ENCODE measurements at places on chromosomes 12 and 14. TPM values are rescaled to one million over a fixed set of nuclear protein-coding genes. Genes with fewer than 3 reads are reported as not detected.

- no peak for DNase-seq
Observed at GRCh38 chr14:50770586-50770985, 60.4 kb downstream of the NIN start.

DNA sequence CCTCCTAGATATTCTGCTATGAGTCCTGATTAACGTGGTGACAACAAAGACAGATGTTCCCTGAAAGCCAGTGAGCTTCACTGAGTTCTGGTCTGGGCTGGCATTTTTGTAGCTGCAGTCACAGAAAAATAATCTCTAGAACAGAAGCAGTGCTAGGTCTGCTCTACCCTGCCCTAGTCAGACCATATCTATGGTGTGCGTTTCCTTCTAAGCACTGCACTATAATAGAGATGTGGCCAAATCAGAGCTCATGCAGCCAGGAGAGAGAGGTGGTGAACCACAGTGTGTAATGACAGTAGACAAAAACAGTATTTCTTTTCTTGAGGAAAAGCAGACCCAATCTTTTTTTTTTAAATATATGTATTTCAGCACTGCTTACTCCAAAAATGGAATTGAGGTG, 76.3 kb downstream of the CMAS start:
- no peak for DNase-seq

- DNase-seq: no peak
Observed at GRCh38 chr12:52350786-52351185, 16.5 kb downstream of the KRT85 start.

GRCh38 chr12:116597886-116598285, 38.7 kb downstream of the MAP1LC3B2 start:
- no peak for DNase-seq

GRCh38 chr14:99724196-99724891, 40.2 kb downstream of the CYP46A1 start:
- no peak for DNase-seq

- DNase-seq: no peak
Observed at GRCh38 chr12:94429191-94429590, 30.5 kb downstream of the CEP83 start.

- DNase-seq: no peak
Observed at GRCh38 chr14:96442355-96442754, 50.4 kb downstream of the AK7 start.

- DNase-seq: peak; percentile 3
Observed at GRCh38 chr14:75864352-75864751, 117.4 kb downstream of the TGFB3 start.

- DNase-seq: no peak
Observed at GRCh38 chr12:106855221-106855758, 80.8 kb downstream of the RIC8B start.

GRCh38 chr12:11922361-11922760, 148.4 kb upstream of the BCL2L14 start:
- DNase-seq: no peak

DNA sequence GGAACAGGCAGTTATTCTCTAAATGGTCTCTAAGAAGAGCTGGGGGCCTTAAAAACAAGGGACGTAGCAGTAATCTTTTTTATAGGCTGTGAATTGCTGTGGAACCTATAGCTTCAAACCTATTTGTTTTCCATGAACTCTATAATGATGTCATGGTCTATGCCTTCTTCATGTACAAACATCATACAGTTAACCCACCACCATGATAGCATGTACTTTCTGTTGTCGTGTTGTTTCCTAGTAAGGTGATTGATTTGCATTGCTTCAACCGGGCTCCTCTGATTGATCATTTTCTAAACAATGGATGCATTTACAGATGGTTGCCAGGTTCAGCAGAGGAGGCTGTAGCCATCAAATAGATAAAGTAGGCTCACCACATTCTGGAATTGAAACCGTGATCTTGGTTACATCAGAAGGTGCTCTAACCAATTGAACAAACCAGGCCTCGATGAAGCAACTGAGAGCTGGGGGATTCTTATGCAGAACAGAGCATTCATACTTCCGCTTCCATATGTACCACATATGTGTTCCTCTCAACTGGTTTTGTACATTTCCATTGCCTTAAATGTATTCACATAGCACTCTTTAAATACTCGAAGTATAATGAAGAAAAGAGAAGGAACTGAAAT, 25.6 kb upstream of the PCNX1 start:
- no peak for DNase-seq

GRCh38 chr12:41073633-41074472, 114.3 kb upstream of the PDZRN4 start:
- no peak for DNase-seq

DNA sequence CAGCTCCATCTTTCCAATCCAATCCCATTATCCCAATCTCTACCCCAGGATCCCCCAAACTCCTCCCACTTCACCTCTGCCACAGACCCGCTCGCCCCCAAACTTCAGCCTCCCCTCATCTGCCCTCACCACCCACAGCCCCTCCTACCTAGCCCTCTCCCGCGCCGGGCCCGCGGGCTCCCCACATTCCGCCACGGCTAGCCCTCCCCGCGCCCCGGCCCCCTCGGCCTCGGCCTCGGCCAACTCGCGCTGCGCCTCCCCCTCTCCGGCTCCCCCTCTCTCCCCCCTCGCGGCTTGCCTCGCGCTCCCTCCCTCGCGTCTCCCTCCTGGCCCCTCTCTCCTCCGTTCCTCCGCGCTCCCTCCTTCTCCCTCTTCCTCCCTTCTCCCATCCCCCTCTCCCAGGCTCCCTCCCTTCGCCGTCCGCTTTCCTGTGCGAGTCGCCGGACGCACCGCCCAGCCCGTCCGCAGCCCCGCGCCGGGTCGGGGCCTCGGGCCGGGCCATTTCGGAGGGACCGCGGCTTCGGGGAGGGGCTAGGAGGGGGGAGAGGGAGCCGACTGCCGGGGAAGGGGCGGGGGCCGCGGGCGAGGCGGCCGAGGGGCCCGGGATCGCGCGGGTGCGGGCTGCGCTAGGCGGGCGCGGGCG, at the start of gene ATN1:
Gene ATN1 (plus strand): TSS at position 581 of the 643 bp plus-strand sequence. CDS start 6,043 bp downstream, outside the sequence.
- peak; percentile 87 for DNase-seq

- no peak for DNase-seq
Observed at GRCh38 chr12:130437555-130438242, 100.0 kb downstream of the PIWIL1 start.

GRCh38 chr12:92928421-92928961, 604 bp downstream of the EEA1 start:
- DNase-seq: peak; percentile 30

GRCh38 chr14:75090353-75090752, 20.9 kb downstream of the ZC2HC1C start:
- DNase-seq: no peak

DNA sequence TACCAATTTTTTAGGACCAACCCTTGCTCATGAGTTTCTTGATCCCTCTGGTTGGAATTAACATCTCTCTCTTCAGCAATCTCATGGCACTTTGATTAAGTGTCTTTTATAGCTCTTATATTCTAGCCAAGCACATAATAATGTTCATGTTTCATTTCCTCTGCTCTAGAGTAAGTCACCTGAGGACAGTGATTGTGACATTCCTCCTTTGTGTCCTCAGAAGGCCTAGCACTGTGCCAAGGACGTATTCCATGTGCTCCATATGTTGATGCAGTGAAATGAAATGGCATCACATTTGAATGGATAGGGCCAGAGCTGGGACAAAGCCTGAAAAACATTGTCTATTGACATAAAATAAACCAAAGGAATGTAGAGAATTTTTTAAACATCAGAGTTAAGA, 322.8 kb upstream of the PRICKLE1 start:
- DNase-seq: no peak

DNA sequence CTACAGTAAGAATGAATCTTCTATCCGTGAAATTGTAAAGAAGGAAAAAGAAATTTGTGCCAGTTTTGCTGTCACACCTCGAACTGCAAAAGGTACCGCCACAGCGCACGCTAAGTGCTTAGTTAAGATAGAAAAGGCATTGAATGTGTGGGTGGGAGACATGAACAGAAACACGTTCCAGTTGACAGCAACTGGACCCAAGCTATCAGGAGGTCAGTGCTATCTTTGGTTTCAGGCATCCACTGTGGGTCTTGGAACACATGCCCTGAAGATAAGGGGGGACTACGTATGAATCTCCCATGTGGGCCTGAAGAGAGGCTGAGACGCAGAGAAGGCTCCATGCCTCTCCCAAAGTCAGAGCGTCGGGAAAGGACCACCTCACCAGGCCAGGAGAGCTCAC, 9.8 kb downstream of the IFFO1 start:
- DNase-seq: no peak

DNA sequence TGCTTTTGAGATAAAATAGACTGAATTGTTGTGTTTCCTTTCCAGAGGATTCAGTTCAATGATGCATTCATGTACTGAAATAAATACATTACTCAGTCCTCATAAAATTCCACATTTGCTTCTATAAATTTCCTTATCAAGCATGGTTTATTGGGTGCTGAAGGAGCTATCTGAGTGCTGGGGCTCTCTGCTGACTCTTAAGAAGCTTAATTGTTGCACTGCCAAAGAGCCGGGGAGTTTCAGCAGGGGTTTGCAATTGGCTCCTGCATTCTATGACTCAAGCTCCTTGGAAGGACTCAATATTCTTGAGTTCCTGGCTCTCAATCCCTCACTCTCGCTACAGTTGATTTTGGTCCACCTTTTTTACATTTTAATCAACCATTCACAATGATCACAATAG, 69.8 kb upstream of the PYGL start:
- peak; percentile 80 for DNase-seq

DNA sequence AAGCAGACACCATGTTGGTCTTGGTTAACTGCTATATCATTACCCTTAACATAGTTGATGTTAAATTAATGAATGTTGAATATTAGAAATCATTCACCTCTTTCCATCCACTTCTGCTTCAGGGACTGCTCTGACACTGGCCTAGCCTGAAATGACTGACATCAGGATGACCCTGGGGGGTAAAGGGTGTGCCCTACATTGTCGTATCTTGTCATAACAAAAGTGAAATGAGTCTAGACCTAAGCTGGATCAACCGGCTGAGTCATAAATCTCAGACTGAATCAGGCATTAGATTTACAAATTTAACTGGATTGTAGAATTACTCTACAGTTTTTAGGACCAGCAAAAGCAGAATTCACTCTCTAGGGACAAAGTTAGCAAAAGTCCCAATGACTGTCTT, 35.3 kb downstream of the KICS2 start:
- peak; percentile 25 for DNase-seq

- no peak for DNase-seq
Observed at GRCh38 chr14:84087986-84088531, 1441.9 kb upstream of the FLRT2 start.

- DNase-seq: peak; percentile 38
Observed at GRCh38 chr12:64780531-64781279, 21.5 kb upstream of the GNS start.

GRCh38 chr12:49200919-49201594, 12.2 kb upstream of the TUBA1A start:
- no peak for DNase-seq

DNA sequence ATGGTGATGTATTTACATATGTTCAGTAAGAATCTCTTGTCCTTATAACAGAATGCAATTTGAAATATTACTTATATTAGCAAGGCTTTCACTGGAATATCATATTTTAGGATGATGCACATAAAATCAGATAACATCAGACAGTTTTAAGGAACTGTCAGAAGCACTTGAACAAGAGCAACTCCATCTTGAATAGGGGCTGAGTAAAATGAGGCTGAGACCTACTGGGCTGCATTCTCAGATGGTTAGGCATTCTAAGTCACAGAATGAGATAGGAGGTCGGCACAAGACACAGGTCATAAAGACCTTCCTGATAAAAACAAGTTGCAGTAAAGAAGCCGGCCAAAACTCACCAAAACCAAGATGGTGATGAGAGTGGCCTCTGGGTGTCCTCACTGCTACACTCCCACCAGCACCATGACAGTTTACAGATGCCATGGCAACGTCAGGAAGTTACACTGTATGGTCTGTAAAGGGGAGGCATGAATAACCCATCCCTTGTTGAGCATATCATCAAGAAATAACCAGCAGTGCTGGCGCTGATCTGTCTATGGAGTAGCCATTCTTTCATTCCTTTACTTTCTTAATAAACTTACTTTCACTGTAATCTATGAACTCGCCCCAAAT, 27.6 kb upstream of the ETV6 start:
- DNase-seq: no peak

DNA sequence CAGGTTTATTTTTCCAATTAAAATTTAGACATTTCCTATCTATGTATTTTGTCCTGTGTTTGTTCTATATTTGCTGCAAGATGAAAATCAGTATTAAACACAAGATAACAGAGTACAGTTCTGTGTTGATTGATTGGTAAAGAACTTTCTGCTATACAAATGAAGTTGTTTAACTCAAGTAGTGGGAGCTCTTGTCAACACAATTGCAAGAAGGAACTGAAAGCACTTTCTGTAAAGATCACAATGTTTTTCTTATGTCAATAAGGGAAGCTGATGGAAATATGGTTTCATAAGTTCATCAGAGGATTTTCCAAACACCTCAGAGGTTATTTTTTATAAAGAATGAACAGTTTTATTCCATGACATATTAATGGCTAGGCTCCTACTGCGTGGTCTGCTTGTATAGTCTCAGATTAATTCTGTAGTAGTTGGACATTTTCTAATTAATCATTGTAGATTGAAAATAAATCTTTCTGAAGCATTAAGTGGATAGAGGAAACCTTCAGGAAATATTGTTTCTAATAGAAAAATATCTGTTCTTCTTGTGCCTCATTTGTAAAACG, 379.5 kb downstream of the LRFN5 start:
- DNase-seq: no peak

- DNase-seq: peak; percentile 3
Observed at GRCh38 chr14:36424478-36425102, 95.4 kb downstream of the NKX2-1 start.

- DNase-seq: no peak
Observed at GRCh38 chr12:116150452-116150851, 127.0 kb downstream of the MED13L start.

DNA sequence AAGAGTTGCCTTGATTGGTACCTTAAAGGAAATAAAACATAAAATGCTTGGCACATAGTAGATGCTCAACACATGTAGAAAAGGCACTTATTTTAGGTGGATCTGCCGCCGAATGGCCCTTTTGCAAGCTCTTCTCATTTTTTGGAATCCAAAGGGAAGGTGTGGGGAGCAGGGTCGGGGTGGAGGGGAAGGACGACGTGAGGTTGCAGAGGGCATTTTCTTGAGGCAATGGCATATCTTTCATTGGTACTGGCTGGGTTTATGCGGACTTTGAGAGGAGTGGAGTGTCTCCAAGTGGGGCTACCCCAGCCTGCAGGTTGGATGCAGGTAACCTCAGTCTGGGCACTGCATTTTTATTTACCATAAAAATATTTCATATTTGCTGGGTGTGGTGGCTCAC, 8.1 kb downstream of the RTL1 start:
- no peak for DNase-seq

Gene GLS2
- total RNA-seq: 1.5 TPM

Gene OTX2
- total RNA-seq: not detected

Gene TMEM117
- total RNA-seq: 12.0 TPM

Gene CACNA1C
- total RNA-seq: 1.4 TPM

Gene TULP3
- total RNA-seq: 20.3 TPM

Gene PRPH
- 7.1 TPM for total RNA-seq

Gene TAS2R8
- not detected for total RNA-seq

Gene KERA
- not detected for total RNA-seq

Gene ATP2B1
- 22.4 TPM for total RNA-seq

Gene GARIN6
- total RNA-seq: not detected

Gene PIANP
- total RNA-seq: not detected

Gene SERPINA5
- total RNA-seq: not detected

Gene RERGL
- not detected for total RNA-seq

Gene TGFB3
- 0.56 TPM for total RNA-seq
